NCI-H524 (cell line): ENCODE measurements at places on chromosomes 2 and 18.

- DNase-seq = no peak
Measured at GRCh38 chr2:220188031-220188430, 560.6 kb downstream of the SLC4A3 start.

GRCh38 chr2:121248766-121249343 is 36.1 kb downstream of the TFCP2L1 start:
- DNase-seq = no peak

- no peak for DNase-seq
Measured at GRCh38 chr2:45789317-45789716, 137.8 kb downstream of the PRKCE start.

DNA sequence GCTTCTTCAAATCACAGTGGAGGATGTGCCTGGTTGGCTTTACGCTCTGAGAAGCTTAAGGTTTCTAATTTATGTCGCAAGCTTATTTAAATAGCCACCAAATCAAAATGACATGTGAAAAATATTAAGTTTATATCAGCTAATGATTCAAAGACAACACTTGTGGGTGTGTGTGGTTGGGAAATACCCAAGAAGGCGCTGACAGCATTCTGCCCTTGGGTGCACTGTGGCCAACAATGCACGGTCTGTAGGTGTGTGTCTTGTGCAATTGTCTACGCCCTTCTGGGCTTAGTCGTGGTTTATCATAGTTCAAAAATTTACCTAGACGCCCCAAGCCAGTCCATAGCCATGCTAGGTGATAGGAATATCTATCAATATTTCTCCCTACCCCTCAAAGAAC is 60.9 kb downstream of the KCTD1 start:
- no peak for DNase-seq

GRCh38 chr2:109148117-109148746 is 19.2 kb downstream of the SH3RF3 start:
- no peak for DNase-seq
